ENCODE measurements at places on chromosomes 6 and 20. TPM values are rescaled to one million over a fixed set of nuclear protein-coding genes. Genes with fewer than 3 reads are reported as not detected.

The FILIP1 gene
- 57.0 TPM for total RNA-seq

The FKBP1C gene
- total RNA-seq = not detected

DNA sequence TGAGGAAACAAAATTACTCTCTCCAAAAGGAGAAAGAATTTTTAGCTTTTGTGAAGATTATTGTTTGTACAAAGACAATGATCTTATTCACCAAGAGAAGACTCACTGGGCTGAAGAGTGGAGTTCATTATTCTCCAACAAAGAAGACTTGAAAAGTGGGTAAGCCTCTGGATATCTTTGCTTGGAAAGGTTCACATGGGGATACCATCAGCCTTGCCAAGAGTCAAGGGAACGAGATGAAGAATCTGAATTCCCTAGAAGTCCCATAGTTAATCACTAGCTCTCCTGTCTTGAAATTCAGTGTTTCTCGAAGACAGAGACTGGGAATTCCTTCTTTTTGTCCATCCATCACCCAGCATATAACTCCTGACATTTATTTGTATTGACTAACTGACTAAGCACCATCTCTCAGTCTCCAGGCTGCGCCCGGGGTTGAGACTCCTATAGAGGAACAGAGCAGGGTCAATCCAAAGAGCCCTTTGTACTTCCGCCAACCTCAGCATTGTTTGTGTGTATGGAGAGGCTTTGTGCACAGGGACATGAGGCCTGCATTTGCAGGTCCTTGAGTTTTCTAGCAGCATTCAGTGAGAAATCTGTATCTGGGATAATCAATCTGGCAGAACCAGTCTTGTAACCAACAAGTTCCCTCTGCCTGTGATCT lies 461.9 kb downstream of the KIF16B start:
- no peak for ATAC-seq

The HUS1B gene
- 2.0 TPM for total RNA-seq

The CDH26 gene
- total RNA-seq = 0.62 TPM

DNA sequence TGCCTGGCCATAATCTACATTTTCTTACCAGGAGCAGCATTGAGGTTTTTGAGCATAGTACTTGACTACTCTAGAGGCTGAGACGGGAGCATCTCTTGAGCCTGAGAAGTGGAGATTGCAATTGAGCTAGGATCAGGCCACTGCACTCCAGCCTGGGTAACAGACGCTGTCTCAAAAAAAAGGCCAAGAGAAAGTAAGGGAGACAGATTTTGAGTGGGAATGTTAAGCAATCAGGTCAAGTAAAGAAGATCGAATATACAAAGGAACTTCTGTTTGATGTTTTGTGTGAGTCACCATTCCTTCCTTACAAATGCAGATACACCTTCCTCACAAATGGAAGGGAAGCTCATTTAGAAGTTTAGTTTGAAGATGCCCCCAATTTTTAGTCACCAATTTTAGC lies 4.4 kb downstream of the PNRC1 start:
- ATAC-seq = no peak

The SPATS1 gene
- not detected for total RNA-seq

DNA sequence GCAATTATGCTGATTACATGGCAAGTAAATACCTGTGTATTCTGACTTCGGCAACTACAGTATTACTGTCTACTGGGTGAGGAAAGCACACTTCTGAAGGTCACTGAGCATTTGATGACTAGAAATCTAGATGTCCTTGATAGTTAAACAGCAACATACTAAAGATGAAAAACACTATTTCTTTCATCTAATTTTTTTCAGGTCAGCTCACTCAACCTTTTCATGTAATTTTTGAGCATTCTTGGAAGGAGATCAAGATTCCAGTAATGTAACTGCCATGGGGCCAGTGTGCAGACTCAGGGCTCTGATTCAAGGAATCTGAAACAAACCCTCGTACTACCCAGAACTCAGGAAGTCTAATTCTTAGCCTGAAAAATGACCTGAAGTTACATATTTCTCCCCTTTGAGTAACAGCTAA lies 222.6 kb upstream of the TAB2 start:
- no peak for ATAC-seq

The CTCFL gene
- total RNA-seq = not detected

The SEMG1 gene
- total RNA-seq = not detected
